ENCODE measurements at places on chromosomes 2 and 18.

GRCh38 chr2:188659656-188660406 lies 314.3 kb upstream of the COL3A1 start:
- DNase-seq = no peak

DNA sequence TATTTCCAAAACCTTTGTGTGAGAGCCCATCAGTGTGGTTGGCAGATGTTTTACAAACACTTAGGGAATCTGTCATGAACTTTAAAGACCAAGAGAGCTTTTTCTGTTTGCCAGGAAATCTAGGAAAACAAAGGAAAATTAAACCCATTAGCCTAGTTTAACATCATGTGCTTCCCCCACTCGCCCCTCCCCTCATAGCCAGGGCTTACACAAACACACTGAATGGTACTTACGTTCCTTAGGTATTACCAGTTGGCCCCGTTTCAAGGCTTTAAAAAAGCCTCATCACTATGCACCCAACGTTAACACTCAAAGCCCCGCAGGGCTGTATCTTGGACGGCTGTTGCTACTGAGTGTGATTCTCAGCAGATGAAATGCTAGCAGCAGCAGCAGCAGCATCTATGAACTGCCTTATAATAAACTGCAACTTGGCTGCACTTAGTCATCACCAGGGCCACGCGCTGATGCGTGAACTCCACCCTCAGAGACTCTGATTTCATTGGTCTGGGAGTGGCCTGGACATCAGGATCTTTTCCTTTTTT lies 20.1 kb upstream of the TTC39C start:
- no peak for DNase-seq

DNA sequence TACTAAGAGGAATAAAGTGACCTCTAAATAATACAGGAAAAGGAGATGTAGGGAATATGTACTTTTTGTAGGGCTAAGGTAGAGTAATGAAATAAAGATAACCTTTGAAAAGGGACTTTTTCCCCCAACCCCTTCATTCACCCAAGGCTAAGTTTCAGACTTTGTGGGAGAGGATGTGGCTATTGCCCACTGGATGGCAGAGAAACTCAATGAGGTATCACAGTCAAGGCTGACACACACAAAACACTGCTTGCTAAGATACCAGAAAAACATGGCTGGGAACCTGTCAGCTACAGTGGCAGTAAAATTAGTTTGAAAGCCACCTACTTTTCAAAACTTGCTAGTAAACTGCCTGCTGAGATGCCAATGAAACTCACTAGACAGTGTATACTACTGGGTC lies 158.8 kb upstream of the WDSUB1 start:
- no peak for DNase-seq

DNA sequence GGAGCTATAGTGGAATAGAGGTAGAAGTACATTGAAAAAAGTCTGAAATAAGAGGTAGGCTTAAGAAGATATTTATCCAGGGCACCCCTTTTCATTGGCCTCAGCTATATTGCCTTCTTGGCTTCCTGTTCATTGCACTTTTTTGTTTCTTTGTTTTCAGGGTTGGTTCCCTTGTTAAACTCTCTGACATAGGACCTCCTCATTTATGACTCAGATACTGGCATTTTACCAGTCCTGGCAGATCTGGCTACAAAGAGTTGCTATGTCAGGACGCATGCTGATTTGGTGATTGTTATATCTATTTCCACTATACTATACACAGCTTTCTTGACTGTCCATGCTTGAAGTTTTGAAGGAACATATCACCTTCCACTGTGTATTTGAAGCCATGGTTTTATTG lies 60.0 kb downstream of the GCA start:
- no peak for DNase-seq

- DNase-seq = no peak
Measured at GRCh38 chr2:169756342-169756741, 22.7 kb downstream of the KLHL23 start.

All from cortex of kidney (tissue), 1 donor.